ENCODE measurements at places on chromosomes 5 and 9.
A peak's percentile ranks its signal among the peaks of the same experiment; 100 is the strongest.

GRCh38 chr5:107381189-107381856 lies 289.4 kb downstream of the EFNA5 start:
- no peak overlapping the region for H3K27ac ChIP-seq
- DNase-seq: peak; percentile 45
- no peaks in the 10 kb centered on the region for H3K27me3 ChIP-seq
- no peak overlapping the region for H3K4me3 ChIP-seq
- no peaks in the 10 kb centered on the region for H3K36me3 ChIP-seq

DNA sequence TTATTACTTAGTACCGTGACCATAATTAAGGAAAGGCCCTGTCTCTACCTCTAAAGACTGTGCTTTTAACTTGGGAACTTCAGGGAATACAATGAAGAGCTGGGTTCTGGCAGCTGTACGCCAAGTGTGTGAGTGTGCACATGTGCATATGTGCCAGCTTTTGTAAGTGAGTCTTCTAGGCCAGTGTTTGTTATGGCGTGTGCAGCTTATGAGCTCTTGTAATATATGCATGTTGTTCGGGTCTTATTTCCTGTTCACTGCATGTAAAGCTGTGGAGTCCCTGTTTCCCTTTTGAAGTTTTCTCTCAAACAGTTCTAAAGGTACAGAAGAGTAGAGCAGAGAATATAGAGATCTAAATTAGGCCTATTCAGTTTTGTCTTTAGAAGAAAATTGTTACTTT lies 30.5 kb downstream of the TGFBR1 start:
- H3K27ac ChIP-seq: no peak overlapping the region
- peaks cover 2% of the 10 kb centered on the region for H3K36me3 ChIP-seq
- H3K4me3 ChIP-seq: no peak overlapping the region
- H3K4me1 ChIP-seq: no peaks in the 10 kb centered on the region
- no peaks in the 10 kb centered on the region for H3K27me3 ChIP-seq

DNA sequence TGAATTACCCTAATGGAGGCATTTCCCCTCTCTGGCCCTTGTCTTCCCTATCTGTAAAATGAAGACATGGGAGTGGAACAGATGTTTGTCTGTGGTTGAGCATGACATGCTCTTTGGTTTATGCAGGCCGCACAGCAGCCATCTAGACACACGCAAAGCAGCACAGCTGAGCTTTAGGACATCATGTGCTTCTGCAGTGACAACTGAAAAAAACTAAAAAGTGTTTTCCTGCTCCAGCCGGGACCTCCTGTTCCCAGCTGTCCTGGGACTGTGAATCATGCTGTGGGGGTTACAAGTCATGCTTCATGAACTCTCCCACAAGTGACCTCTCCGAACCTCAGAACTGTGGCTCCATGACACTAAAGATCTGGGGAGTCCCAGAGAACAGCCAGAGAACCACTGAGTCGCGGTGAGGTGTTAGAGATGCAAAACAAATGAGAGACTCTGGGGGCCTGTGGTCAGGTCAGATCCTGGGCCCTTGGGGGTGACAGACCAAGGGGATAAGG lies 1.7 kb downstream of the SMIM3 start:
- peaks cover 67% of the 10 kb centered on the region for H3K4me1 ChIP-seq
- peak overlapping the region; percentile 90 for H3K4me3 ChIP-seq
- DNase-seq: no peak
- no peaks in the 10 kb centered on the region for H3K36me3 ChIP-seq

- no peak overlapping the region for H3K27ac ChIP-seq
- DNase-seq: peak; percentile 79
- no peak overlapping the region for H3K4me3 ChIP-seq
These were observed 11.4 kb downstream of the MTAP start for GRCh38 chr9:21813575-21814473.

DNA sequence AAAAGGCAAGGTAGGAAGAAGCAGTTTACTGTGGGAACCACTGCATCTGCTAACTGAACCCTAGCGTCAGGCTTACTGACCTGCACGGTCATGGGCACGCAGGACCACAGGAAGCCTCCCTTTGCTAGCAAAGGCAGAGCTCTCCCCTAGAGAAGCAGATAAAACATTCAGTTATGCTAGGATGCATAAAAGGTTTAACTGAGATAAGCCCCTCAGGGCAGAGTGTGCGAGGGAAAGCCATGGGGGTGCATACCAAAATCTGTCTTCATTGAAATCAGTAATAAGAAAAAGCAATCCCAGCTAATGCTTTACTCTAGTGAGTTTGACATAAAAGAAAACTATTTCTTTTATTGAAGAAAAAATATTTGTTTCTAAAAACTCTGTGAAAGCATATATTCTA lies 2403.7 kb upstream of the C9orf72 start:
- no peak overlapping the region for H3K4me3 ChIP-seq
- no peaks in the 10 kb centered on the region for H3K4me1 ChIP-seq
- DNase-seq: no peak
- no peak overlapping the region for H3K27ac ChIP-seq
- H3K36me3 ChIP-seq: no peaks in the 10 kb centered on the region
- H3K27me3 ChIP-seq: no peaks in the 10 kb centered on the region

- no peaks in the 10 kb centered on the region for H3K36me3 ChIP-seq
- no peaks in the 10 kb centered on the region for H3K27me3 ChIP-seq
- no peak for DNase-seq
- H3K27ac ChIP-seq: no peak overlapping the region
- no peak overlapping the region for H3K4me3 ChIP-seq
These were observed 181.9 kb downstream of the FGF18 start for GRCh38 chr5:171601266-171601881.

GRCh38 chr9:91428927-91429351 lies 5.3 kb upstream of the NFIL3 start:
- no peak for DNase-seq
- 0 out of 3 replicates have a peak, but pooled peaks cover 6% of the 10 kb centered on the region for H3K27me3 ChIP-seq
- peaks cover 26% of the 10 kb centered on the region for H3K4me1 ChIP-seq
- no peaks in the 10 kb centered on the region for H3K36me3 ChIP-seq
- H3K27ac ChIP-seq: no peak overlapping the region

GRCh38 chr9:114456929-114457328 lies 48.3 kb downstream of the WHRN start:
- H3K4me1 ChIP-seq: peaks cover 14% of the 10 kb centered on the region
- H3K36me3 ChIP-seq: no peaks in the 10 kb centered on the region
- no peak for DNase-seq
- H3K4me3 ChIP-seq: no peak overlapping the region
- H3K27ac ChIP-seq: no peak overlapping the region
- H3K27me3 ChIP-seq: no peaks in the 10 kb centered on the region

DNA sequence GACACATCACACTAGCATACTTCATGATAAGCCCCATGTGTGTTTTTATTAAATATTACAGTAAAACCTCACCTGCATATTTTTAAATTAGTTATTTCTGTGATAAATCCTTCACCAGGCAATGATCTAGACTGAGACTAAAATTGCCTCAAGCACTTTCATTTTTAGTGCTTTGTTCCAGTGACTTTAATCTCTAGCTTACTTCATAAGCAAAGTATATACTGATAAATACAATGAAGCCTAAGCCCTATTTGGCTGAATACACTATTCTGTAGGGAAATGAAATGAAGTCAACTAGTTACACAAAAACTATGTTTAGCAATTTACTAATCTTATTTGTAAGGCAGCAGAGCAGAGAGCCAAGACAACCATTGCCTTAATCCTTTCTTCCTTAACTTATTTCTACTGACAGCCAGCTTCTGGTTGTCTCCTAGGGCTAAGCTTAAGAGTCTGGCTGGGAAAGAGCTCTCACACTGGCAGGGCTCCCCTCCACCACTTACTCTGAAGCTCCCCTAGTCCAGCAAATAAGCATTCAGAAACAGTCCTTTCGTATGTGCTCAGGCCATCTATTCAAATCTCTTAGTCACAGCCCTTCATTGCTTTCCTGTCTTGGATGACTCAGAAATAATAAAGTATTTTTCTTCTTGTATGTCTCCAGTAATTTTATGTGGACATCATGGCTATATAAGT lies 31.4 kb upstream of the MTAP start:
- H3K4me3 ChIP-seq: no peak overlapping the region
- no peaks in the 10 kb centered on the region for H3K27me3 ChIP-seq
- no peaks in the 10 kb centered on the region for H3K36me3 ChIP-seq
- 0 out of 2 replicates have a peak, but pooled peaks cover 2% of the 10 kb centered on the region for H3K4me1 ChIP-seq
- DNase-seq: no peak

DNA sequence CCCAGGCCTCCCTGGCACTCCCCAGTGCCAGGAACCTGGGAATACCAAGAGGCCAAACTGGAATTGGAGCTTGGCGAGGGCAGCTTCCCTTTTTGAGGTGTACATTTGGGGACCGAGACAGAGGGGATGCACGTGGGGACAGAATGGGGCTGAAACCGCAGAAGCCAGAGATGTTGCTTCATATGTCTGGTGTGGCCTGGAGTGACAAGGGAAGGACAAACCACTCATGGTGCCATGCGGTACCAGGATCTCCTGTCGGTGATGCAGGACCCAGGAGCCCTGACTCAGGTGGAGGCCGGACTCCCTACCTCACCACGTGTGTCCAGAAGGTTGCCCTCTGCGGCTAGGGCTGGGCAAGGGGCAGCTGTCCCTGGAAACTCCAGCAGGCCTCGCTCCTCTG lies 4.0 kb upstream of the CSF2 start:
- no peak overlapping the region for H3K27ac ChIP-seq
- H3K27me3 ChIP-seq: peaks cover 7% of the 10 kb centered on the region
- DNase-seq: no peak
- H3K4me3 ChIP-seq: no peak overlapping the region

GRCh38 chr9:113583511-113584427 lies 120.2 kb downstream of the RGS3 start:
- no peak overlapping the region for H3K4me3 ChIP-seq
- peaks cover 21% of the 10 kb centered on the region for H3K4me1 ChIP-seq
- no peak overlapping the region for H3K27ac ChIP-seq
- no peak for DNase-seq
- H3K27me3 ChIP-seq: no peaks in the 10 kb centered on the region

DNA sequence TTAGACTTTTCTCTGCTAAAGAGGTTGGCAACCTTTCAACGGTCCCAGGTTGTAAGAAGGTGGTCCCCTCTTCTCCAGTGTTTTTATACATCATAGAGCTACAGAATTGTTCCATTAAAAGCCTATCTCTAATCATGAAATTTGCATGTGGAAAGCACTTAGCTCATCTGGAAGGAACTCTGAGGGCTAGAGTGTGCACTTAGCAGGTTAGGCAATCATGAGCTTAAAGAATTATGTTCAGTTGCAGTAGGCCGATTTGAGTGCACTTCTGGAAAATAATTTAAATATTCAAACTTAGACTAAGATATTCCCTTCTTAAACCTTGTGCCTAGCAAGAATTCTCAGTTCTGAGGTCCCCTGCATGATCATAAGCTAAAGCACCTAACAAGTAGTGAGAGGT lies 468.7 kb downstream of the SPATA31D1 start:
- H3K27ac ChIP-seq: no peak overlapping the region
- no peaks in the 10 kb centered on the region for H3K27me3 ChIP-seq

DNA sequence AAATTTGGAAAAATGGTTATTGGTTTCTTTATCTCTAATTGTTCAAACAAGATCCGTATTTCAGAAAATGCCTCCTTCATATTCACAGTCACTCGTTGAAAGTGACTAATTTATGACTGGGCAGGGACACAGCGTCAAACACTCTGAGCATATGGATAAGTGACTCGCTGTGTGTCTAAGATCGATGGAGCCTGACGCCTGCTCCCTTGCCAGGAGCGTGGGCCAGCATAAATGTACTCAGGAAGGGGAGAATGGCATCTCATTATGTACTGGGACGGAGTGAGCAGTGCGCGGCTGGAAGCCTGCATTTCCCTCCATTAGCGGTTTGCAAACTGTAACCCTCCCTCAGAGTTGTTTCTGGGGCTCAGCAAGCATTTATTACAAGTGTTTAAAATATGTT lies 79.8 kb upstream of the CAST start:
- no peaks in the 10 kb centered on the region for H3K27me3 ChIP-seq
- no peaks in the 10 kb centered on the region for H3K36me3 ChIP-seq
- H3K27ac ChIP-seq: no peak overlapping the region
- no peaks in the 10 kb centered on the region for H3K4me1 ChIP-seq
- H3K4me3 ChIP-seq: no peak overlapping the region

DNA sequence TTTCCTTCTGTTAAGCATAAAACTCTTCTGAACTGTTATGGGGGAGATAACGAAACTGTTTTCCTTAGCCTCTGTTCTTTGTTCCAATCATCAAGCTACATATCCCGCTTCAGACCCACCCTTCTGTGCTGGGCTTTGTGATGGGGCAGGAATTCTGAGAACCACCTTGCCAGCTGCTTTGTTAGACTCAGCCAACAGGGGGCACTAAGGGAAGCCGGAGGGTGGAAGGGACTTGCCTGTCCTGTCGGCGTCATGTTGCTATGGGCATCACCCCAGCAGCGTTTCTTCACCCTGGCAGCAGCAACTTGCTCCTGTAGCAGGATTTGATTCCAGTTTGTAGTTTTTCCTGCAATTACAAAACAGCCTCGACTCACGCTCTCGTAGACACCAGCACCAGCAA lies 169.1 kb downstream of the CAAP1 start:
- no peak overlapping the region for H3K4me3 ChIP-seq
- no peaks in the 10 kb centered on the region for H3K36me3 ChIP-seq
- H3K27ac ChIP-seq: no peak overlapping the region
- peak; percentile 20 for DNase-seq

DNA sequence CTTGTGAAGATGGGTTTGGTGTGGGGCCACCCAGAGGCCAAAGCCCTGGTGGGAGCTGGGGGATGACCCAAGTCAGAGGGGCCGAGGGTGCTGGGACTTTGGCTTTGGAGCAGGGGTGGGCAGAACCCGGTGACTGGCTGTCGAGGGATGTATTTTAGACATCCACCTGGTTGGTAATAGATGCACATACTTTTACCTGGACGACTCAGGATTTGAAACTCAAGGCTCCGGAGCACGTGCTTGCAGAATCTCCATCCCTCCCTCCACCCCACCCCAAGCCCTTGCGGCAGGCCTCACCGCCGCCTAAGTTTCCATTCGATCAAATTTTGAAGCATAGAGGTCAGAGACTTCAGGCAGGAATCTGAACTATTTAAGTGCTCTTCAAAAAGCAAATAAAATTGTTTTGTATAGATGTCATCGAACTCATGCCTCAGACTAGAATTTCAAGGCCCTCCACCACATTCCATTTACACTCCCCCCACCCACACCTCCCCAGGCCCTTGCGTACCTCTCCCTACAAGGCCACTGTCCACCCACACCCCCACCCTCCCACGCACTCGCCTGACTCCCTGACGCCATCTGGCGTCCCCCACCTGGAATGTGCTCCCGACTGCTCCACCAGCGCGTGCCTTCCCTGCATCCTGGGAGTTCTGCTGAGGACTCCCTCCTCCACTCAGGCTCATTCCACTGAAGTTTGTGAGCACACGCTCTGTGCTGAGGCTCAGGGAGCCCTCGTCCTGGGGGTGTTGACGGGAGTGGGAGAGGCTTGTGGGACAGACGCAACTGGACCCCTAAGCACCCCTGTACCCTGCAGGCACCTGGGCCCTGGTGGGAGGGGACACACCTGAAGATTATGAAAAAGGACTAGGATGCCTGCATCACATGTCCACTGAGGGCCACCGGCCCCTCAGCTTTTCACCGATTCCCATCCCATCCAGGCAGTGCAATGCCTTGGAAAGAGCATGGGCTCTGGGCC lies 56.4 kb upstream of the RPL26L1 start:
- DNase-seq: peak; percentile 90
- no peaks in the 10 kb centered on the region for H3K27me3 ChIP-seq
- H3K27ac ChIP-seq: peak overlapping the region; percentile 70
- H3K36me3 ChIP-seq: peaks cover 23% of the 10 kb centered on the region
- H3K4me3 ChIP-seq: no peak overlapping the region

Measured in HepG2 (cell line).